H7 (cell line): ENCODE measurements at places on chromosomes 4 and X. TPM values are rescaled to one million over a fixed set of nuclear protein-coding genes. Genes with fewer than 3 reads are reported as not detected.

The GABRG1 gene
- 0.07 TPM in 1 of 2 replicates, not detected in the other for total RNA-seq

The PNPLA4 gene
- total RNA-seq = 18.6 and 25.0 TPM in 2 replicates

The TSPAN7 gene
- 1.1 and 1.5 TPM in 2 replicates for total RNA-seq

GRCh38 chrX:146055733-146056132 lies 238.1 kb downstream of the SLITRK2 start:
- DNase-seq = no peak

- no peak for DNase-seq
These were observed 69.8 kb downstream of the GPAT3 start for GRCh38 chr4:83605744-83606172.

DNA sequence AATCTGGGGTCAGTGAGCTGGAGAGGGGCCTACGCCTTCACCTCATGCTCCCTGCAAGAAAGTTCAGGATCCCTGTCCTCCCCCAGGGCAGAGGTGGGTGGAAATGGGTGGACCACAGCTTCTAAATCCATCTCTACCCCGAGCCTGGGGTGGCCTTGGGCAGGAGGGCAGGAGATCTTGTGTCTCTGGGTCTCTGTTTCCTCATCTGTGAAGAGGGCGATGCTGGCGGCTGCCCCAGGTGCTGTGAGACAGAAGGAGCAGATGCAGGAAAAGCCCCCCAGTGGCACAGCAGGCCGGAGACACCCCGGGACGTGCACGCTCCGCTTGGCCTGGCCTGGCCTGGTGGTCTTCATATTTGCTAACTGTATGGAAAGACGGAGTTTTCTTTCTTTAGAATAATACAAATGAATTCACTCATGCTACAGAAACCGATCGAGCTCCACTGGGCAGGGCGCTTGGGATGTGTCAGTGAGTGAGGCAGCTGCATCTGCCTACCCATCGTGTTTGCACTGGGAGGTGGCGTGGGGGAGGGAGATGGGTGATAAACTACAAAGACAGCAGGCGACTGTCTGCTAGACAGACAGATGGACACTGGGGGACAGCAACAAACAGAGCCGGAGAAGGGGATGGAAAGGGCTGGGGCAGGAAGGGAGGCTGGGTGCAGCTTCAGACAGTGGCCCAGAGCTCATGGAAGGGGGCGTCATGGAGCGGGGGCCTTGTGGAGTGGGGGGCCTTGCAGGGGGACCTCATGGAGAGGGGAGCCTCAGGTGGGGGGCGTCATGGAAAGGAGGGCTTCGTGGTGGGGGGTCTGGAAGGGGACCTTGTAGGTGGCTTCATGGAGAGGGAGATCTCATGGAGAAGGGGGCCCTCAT lies 136.2 kb downstream of the CPZ start:
- DNase-seq = no peak

- no peak for DNase-seq
These were observed 224.7 kb downstream of the CENPC start for GRCh38 chr4:67320645-67321044.

DNA sequence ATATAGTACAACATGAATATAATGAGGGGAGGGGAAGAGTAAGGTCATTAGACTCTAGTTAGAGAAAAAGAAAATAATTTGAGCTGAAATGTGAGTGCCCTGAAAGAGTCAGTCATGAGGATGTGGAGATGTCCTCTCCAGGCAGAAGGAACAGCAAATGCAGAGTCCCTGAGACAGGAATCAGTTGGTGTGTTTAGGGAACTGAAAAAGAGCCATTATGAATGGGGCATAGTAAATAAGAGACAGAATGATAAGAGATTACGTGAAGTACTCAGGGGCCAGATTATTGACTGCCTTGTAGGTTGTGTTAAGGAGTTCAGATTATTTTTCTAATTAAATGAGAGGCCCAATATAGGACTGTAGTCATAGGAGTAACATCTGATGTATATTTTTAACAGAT lies 147.0 kb downstream of the PDLIM5 start:
- DNase-seq = no peak

The VMA21 gene
- 67.0 and 68.1 TPM in 2 replicates for total RNA-seq

The CT47B1 gene
- total RNA-seq = not detected in 2 replicates

DNA sequence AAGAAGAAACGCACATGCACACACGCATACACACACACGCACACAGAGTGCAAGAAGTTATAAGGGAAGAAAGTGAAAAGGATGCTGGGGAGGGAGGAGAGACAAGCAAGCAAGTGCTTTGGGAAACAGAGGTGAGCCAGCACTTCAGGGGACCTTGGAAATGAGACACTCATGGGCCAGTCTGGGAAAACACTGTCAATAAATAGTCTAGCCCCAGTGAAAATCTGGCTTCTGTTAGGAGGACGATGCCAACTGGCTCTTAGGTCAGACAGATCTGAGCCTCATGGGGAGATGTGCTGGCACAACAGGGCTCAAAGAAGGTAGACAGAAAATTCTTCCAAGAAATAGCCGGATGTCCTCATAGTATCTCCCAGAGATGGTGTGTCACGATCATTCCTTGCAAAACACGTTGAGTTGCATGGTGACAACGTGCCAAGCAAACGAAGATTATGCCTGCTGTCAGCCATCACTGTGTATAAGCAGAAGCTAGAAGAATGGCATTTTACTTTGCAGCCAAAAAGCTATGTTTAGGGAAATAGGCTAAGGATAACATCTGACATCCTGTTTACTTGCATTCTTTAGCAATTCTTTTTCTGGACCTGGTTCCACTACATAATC lies 557 bp upstream of the ARHGEF6 start:
- DNase-seq = no peak

The TRIM75 gene
- not detected in 2 replicates for total RNA-seq

The DAPP1 gene
- not detected in 2 replicates for total RNA-seq

DNA sequence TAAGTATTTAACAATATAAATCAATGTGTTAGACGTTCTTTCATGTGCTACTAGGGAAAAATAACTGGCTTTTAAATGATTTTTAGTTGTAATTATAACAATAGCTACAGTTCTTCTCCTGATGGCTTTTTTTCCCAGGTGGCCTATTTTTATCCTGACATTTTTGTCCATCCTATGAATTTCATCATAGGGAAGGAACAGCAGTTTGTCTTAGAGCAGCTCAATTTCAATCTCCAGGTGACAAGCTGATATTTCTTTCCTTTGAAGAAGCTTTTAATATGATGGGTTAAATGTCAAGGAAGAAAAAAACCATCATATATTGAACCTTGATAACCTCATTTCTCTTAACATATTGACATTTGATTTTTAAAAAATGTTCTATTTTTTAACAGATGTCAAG lies 163.0 kb upstream of the AGA start:
- DNase-seq = no peak
